ENCODE measurements at places on chromosomes 7 and 10.

DNA sequence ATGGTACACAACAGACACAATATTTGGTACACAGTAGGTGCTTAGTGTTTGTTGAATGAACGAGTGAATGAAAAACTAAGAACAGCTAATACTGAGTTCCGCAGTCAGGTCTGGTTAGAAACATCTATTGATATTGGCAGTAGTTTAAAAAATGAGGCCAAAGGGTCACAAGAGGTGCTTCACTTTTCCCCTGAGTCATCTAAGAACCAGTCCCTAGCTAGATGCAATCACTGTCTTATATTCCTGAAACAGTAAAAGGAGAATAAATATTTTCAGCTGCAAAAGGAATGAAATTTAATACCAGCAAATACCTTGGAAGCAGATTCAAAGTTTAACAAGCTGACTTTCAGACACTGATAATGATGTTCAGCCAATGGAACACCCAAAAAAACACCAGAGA is 54.5 kb downstream of the SCRN1 start:
- no peak for DNase-seq

- no peak for DNase-seq
Observed at GRCh38 chr10:100148353-100149211, 37.2 kb downstream of the ERLIN1 start.

DNA sequence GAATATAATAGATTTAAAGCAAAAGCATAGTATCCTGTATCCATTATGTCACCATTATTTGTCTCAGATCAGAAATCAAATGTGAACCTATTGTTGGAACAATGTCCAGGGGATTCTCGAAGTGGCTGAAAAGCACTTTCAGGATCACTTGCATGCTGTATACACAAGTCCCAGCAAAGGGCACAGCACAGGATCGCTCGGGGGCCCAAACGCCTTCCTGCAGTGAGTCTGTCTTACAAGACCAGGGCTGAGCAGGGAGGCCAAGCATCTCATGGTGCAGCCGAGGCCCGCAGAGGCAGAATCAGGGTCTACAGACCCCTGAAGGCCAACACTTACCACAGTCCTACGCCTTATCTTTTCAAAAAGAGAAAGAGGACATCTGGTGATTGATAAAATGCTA is 92.3 kb downstream of the TNS3 start:
- no peak for DNase-seq

GRCh38 chr7:132499065-132499464 is 77.2 kb downstream of the PLXNA4 start:
- no peak for DNase-seq

GRCh38 chr7:101516851-101517250 is 112.2 kb downstream of the MYL10 start:
- DNase-seq, result no peak

Measured in CD8-positive, alpha-beta memory T cell (primary cell).